LHCN-M2 (cell line): ENCODE measurements at places on chromosomes 7 and 10.

DNA sequence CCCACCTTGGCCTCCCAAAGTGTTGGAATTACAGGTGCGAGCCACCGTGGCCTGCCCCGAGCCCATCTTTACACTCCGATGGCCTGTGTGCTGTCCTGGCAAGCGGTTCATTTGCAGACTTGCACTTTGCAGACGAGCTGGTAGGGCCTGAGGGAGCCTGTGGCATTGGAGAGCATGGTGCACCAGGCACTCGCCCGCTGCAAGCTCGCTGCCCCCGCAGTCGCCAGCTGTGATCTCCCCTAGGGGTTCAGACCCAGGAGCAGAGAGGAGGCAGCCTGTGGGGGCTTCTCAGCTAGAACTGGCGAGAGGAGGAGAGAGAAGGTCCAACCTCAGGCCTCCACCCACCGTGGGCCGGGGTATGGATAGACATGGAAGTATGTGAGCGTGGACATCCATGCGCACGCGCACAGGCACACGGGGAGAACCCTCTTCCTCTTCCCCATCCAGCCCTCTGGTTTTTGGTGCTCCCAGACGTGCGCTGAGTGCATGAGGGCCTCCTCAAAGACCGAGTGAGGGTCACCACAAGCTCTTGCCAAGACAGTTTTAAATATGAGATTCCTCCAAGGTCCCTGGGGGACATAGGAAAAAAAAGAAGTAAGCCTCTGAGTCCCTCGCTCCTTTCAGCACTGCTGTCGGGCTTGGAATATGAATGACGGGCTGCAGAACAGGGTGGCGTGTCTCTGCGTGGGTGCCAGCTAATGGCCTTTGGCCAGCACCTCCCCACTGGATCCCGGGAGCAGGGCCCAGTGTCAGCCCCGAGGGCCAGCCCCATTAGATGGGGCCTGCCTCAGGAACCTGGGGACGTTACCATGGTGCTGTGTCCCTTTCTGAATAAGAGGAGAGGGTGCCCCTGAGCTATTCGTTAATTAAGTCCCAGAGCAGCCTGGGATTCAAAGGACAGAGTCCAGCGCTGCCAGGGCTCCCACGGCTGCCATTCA, 15.1 kb upstream of the TTYH3 start:
- no peak for DNase-seq

- no peak for DNase-seq
Observed at GRCh38 chr7:150372271-150373048, 3.8 kb downstream of the REPIN1 start.

GRCh38 chr10:69319841-69320316, 41.6 kb downstream of the HK1 start:
- no peak for DNase-seq

DNA sequence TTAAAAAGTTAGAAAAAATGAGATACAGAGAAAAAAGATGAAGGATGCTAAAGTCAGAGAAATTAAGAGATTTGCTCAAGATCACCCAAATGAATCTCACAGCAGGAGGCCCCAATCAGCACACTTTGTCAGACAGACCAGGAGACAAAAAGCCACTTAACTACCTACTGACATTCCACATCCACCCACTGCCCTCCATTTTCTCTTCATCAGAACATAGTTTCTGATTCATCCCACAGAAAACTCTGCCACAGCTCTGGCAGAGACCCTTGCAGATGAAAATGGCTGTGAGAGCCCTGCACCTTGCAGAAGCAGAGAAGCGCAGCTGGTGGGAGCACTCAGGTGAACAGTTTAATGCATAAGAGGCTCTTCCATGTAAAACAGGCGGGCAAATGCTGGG, 26.6 kb downstream of the DGKI start:
- no peak for DNase-seq
